ENCODE measurements at places on chromosomes 2 and 18. TPM values are rescaled to one million over a fixed set of nuclear protein-coding genes. Genes with fewer than 3 reads are reported as not detected.

Gene RNF125
- total RNA-seq = 0.29 TPM

- no peak for DNase-seq
These were observed 46.5 kb downstream of the TSN start for GRCh38 chr2:121801916-121802315.

DNA sequence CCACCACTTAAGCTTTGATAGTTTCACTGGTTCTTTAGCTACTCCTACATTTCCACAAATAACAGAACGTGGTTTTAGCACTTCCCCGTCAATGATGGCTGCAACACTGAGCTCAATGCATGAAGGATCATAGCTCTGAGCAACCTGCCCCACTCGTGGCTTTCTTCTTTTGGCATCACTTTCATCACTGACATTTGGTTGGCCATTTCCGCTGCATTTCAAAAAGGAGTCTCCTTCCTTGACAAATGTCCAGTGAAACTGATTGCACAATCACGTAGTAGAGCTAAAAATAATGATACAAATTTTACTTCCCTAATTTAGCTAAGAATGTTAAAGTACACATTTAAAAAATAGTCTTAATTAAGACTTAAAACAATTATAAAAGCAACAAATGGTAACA is 205.2 kb upstream of the HDAC4 start:
- DNase-seq = no peak

GRCh38 chr2:100527440-100528015 is 35.3 kb upstream of the PDCL3 start:
- no peak for DNase-seq

GRCh38 chr2:63865159-63865799 is 23.6 kb downstream of the UGP2 start:
- no peak for DNase-seq

Gene DSG1
- 0.02 TPM for total RNA-seq

DNA sequence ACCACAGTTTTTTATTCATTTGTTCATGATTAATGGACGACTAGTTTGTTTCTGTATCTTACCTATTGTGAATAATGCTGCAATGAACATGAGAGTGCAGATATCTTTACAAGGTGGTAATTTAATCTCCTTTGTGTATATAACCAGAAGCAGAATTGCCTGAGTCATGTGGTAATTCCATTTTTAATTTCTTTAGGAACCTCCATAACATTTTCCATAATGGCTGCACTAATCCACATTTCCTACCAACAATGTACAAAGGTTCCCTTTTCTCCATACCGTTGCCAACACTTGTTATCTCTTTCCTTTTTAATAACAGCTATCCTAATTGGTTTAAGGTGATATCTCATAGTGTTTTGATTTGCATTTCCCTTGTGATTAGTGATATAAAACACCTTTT is 36.5 kb downstream of the NCOA1 start:
- DNase-seq = no peak

Gene IL1R2
- total RNA-seq = 3.3 TPM

- DNase-seq = no peak
These were observed 38.7 kb downstream of the TTC39C start for GRCh38 chr18:24053211-24053610.

Gene RND3
- 51.7 TPM for total RNA-seq

DNA sequence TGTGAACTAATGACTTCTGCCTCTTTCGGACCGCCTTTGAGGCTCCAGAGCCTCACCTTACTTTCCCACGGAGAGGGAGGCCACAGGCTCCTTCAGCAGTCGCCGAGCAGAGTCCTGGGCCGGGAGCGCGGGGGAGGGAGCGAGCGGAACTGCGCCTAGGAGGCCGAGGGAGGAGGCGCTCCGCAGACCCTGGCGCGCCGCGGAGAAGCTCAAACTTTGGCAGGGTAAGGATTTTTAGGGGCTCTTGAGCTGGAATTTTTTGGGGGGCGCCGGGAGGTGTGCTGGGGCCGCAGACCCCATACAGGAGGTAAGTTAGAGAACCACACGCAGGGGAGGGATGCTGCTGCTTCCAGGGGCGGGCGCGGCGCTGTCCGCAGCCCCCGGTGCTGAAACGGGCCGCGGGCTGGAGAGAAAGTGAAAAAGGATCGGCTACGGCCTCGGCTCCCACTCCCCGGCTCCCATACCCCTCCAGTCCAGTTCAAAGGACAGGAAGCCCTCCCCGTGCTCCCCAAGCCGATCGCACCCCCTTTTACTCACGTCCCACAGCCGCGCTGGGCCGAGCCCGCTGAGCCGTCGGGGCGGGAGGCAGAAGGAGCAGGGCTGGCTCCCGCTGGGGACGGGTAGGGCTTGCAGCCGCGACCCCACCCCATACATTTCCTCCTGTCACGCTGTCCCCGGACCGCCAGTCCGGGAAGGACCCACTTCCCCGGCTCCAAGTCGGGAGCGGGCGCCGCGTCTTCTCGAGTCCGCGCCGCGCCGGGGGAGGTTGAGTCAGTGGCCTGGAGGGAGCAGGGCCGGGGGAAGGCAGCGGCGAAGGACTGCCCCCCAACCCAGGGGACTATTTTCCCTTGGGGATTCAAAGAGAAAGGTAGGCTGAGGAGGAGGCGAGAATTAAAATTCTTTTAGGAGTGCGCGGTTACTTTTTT is at the start of gene CNGA3:
Gene CNGA3 (plus strand): TSS at position 146 of the 926 bp plus-strand sequence. CDS start 23,520 bp downstream, outside the sequence.
- no peak for DNase-seq

DNA sequence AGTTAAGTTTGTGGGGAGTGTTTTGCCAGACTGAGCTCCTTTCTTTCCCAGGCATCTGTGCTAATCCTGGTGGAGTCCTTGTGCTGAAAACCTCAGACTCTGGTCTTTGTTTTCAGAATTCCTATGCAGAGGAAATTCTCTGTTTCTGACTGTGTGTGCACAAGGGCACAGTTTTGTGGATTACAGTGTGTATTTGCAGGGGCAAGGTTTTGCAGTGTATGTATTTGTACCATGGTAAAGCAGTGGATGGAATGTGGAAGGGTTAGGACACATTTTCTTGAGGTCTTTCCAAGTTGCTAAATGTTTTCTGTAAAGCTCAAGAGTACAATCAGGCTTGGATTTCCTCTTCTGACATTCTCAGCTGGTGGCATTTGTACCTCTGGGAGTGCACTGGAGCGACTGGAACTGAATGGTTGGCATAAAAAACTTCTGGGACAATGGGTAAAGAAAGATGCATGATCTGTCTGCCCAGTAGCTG is 139.5 kb upstream of the RND3 start:
- no peak for DNase-seq

Gene ASB18
- total RNA-seq = not detected

- no peak for DNase-seq
These were observed 814.5 kb upstream of the LRATD1 start for GRCh38 chr2:13818002-13818401.

DNA sequence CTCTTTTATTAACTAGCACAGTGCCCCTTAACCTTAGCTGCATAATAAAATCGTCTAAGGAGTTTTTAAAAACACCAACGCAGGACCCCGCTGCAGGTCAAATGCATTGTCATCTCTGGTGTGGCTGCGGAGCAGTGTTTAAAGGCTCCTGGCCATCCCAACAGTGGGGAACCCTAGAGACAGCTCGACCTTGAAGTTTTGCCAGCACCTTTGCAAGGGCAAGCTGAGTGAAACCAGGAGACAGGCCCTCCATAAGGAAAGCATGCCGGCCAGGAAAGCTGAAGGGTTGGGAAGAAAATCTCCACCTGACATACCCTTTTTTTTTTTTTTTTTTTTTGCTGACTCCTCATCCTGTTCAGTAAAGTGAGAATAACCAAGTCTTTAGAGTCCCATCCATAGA is 349.0 kb downstream of the CMPK2 start:
- no peak for DNase-seq

- no peak for DNase-seq
These were observed 240.6 kb upstream of the RAB12 start for GRCh38 chr18:8368512-8369217.

DNA sequence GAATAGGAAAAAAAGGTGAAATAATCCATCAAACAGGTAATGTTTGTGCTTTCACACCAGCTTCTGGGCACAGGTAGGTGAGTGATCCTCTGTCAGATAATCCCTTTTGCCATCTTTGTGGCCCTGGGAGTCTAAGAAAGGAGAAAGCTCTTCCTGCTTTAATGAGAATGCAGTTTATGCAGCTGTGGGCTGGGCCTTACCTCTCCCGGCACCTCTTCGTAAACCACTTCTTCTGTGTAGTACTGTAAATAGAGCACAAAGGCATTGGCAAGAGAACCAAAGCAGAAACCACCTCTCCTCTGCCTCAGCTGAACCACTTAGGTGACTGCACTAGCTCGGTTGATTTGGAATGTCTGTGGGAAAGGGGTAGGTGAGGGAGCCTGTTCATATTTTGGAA is 4.9 kb downstream of the NEB start:
- no peak for DNase-seq

DNA sequence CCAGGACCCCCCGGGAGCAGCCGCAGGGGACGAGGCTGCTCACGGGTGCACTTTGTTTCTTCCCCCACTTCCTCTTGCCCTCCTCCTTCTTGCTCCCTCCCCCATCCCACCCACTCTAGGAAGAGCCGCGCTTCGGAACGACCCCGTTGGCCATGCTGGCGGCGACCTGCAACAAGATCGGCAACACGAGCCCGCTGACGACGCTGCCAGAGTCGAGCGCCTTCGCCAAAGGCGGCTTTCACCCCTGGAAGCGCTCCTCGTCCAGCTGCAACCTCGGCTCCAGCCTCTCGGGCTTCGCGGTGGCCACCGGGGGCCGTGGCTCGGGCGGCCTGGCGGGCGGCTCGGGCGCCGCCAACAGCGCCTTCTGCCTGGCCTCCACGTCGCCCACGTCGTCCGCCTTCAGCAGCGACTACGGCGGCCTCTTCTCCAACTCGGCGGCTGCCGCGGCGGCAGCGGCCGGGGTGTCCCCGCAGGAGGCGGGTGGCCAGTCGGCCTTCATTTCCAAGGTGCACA is 1.3 kb downstream of the SP9 start:
- no peak for DNase-seq

DNA sequence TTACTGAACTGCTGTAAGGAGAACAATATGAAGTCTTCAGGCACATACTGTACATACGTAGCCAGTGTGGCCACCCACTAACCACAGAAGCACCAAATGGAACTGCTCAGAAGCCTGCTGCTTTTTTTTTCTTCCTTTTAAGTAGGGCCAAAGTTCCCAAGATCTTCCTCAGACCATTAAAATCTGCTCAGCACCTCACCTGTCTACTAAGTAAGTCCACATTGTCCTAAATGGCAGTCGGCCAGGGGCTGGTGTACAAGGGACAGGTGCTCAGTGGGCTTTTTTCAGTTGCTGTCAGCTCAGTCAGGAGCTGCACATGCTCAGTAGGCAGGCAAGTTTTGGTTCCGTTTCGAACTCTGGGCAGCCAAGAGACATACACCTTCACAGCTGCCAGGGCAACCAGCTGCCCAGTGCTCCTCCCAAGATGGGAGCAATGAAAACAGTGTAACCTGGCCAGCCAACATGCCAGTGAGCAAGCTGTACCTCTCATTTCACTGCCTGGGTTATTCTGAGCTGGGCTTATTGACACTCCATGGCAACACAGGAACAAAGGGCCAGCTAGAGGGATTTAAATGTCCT is 86.1 kb downstream of the ACVR1 start:
- DNase-seq = no peak

DNA sequence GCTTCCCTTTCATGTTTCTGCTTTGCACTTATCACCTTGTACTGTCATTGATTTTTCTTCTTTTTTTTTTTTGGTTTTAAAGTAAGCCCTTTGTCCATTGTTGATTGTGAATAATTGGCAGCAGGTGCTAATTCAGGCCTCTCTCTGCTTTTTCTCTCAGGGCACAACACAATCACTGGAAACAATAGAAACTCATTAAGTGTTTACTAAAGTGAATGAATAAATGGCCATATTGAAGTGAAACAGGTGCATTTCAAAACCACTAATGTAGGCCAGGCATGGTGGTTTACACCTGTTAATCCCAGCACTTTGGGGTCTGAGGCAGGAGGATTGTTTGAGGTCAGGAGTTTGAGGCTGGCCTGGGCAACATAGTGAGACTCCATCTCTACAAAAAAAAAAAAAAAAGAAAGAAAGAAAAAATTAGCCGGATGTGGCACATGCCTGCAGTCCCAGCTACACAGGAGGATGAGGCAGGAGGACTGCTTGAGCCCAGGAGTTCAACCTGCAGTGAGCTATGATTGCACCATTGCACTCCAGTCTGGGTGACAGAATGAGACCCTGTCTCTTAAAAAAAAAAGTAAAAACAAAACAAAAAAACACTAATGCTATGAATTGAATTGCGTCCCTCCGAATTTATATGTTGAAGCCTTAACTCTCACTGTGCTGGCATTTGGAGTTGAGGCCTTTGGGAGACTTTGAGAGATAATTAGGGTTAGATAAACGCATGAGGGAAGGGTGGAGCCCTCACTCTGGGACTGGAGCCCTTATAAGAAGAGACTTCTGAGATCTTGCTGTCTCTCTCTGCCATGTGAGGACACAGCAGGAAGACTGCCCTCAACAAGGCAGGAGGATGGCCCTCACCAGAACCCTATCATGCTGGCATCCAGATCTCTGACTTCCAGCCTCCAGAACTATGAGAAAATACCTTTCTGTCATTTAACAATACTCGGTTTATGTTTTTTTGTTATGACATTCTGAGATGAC is 19.9 kb downstream of the SLC38A11 start:
- DNase-seq = no peak

Gene LYPD6B
- total RNA-seq = 112 TPM

Gene CDH19
- total RNA-seq = not detected

DNA sequence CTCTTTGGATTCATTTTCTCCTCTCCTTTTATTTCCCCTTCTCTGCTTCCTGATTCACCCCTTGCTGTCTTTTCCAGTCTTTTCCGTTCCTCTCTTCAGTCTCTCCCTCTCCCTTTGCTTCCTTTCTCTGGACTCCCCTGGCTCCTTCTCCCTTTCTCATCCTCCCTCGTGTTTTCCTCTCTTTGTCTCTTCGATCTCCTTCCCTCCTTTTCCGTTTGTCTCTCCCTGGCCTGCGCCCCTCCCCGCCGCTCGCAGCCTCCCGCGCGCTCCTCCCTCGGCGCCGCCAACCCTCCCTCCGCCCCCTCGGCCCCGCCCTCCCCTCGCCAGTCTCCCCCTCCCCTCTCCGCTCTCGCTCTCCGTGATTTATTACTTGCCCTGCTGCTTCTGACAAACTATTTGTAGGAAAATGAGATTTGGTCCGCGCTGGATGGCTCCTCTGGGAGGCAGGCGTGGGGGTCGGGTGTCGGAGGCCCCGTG is 46.0 kb upstream of the PAX8 start:
- peak; percentile 58 for DNase-seq

DNA sequence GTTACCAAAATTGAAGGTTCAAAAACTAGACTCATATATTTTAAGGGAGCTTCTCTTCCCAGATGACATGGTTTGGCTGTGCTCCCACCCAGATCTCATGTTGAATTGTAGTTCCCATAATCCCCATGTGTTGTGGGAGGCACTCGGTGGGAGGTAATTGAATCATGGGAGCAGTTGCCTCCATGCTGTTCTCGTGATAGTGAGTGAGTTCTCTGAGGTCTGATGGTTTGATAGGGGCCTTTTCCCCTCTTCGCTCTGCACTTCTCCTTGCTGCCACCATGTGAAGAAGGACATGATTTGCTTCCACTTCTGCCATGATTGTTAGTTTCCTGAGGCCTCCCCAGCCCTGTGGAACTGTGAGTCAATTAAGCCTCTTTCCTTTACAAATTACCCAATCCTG is 140.1 kb downstream of the MAIP1 start:
- no peak for DNase-seq

Gene SKOR2
- not detected for total RNA-seq

Gene ELOA2
- total RNA-seq = not detected

Gene GLI2
- total RNA-seq = 2.0 TPM

Gene MC2R
- not detected for total RNA-seq

Gene CDK15
- 8.0 TPM for total RNA-seq

Gene EMILIN1
- 10.8 TPM for total RNA-seq

GRCh38 chr2:28318023-28318422 is 74.6 kb upstream of the FOSL2 start:
- DNase-seq = no peak

Gene VWC2L
- total RNA-seq = not detected
